ENCODE measurements at places on chromosomes 2 and 18.

- no peak for DNase-seq
These were observed 28.2 kb downstream of the SOX11 start for GRCh38 chr2:5720426-5720825.

- no peak for DNase-seq
These were observed 266.8 kb downstream of the ALPK2 start for GRCh38 chr18:58362027-58362575.

DNA sequence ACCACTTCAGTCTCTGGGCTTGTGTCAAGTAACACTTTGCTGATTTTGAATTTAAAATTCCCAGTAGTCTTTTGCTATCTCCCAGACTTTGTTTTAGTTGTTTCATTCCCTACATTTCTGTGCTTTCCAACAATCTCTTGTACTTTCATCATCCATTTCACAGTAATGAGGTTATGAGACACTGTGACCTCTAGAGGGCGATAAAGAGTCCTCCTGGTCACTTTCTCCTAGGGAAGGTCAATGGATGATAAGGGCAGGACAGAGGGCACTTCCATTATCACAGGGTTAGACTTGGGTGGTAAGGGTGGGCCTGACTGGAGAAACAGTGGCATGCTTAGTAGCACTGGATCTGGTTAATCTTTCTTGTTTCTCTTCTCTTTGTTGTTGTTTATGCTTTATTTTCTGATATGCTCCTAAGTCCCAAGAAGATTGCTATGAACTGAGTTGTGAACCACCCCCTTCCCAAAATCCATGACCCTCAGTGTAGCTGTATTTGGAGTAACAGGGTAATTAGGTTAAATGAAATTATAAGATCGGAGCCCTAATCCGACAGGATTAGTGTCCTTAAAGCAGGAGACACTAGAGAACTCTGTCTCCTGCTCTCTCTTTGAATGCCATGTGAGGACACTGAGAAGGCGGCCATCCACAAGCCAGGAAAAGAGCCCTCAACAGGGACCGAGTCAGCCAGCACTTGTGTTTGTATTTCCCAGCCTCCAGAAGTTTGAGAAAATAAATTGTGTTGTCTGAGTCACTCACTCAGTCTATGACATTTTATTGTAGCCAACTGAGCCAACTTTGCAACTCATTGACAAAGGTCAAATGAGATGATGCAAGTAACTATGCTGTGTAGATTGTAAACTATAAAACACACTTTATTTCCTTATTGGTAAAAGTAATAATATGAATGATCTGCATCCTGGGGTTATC lies 779.2 kb downstream of the CNTNAP5 start:
- peak; percentile 64 for DNase-seq

DNA sequence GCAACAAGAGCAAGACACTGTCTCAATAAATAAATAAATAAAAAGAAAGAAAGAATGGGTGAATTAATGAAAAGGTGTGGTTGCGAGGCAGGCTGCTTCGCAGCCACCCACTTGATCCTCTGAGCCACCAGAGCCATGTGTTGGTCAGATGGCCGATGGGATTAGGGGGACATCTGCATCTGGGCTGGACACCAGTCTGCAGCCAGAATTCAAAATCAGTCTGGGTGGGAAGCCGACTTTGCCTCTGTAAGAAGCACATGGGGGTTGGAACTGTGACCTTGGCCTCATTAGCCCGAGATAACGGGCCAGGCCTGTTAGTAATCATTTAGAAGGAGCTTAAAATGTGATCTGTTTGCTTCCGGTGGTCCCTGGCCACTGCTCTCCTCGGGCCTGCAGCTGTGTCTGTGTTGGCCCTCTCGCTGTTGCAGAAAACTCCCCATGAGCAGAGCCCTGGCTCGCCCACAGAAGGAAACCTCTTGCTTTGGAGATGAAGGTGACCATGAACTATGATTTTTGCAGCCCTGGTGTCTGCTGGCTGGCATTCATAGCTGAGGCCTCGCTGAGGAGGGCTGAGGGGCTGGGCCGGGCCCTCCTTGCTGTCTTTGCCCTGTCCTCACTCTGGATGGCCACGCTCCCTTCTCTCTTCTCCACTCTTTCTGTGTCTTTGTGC lies 94.4 kb downstream of the DYSF start:
- DNase-seq = no peak

- no peak for DNase-seq
These were observed 80.8 kb upstream of the L3MBTL4 start for GRCh38 chr18:6495536-6495935.

GRCh38 chr2:7891312-7891711 lies 790.5 kb upstream of the ID2 start:
- DNase-seq = peak; percentile 93

- DNase-seq = no peak
These were observed 47.2 kb downstream of the VAPA start for GRCh38 chr18:9961041-9961440.

DNA sequence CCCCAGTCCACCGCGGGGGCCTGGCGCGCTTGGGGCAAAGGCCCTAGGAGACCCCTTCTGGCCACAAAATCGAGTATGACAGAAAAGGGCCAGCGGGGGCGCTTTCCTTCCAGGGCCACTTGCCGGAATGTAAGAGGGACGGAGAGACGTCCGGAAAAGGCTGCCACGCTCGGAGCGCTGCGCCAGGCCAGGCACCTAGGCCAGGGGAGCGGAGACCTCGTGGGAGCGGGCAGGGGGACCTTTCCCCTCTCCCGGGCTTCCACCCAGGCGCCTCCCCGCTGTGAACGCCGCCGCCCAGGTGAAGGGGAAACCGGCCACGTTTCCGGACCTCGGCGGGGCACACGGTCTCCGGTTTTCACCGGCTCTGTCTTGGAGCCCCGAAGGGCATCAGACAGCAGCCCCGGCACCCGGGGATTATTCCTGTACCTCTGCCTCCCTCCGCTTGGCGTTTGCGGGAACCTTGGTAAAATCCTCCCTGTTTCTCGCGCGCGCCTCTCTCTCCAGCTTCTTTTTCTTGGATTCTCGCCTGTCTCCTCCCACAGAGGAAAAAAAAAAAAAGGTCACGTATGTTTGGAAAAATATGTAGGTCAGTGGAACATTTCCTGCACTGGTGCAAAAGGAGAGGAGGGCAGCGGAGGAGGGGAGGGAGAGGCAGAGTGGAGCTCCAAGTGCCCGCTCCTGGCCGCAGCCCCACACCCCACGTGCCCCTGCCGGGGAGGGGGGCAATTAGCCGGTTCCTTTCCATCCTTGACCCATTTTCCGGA lies 1.2 kb upstream of the NPAS2 start:
- DNase-seq = peak; percentile 30

- DNase-seq = no peak
These were observed 143.7 kb downstream of the CERS6 start for GRCh38 chr2:168599738-168600137.

DNA sequence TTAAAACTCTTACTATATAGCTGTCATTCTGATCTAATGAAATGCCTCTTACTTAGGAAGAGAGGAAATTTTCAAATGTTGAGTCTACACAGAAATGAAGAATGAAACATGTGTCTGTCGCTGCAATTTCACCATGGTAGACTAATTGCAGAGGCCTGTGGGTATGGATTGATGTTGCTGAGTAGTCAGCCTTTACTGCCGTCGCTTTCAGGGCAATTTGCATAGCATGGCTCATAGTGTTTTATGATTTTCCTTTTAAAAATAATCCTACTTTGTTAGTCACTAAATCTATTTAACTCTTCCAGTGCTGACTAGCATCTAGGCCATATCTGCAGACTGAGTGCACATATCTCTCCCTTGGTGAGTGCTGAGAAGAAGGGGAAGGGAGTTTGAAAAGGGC lies 819.2 kb downstream of the SATB2 start:
- no peak for DNase-seq

GRCh38 chr2:2850218-2850755 lies 519.2 kb upstream of the MYT1L start:
- DNase-seq = no peak

DNA sequence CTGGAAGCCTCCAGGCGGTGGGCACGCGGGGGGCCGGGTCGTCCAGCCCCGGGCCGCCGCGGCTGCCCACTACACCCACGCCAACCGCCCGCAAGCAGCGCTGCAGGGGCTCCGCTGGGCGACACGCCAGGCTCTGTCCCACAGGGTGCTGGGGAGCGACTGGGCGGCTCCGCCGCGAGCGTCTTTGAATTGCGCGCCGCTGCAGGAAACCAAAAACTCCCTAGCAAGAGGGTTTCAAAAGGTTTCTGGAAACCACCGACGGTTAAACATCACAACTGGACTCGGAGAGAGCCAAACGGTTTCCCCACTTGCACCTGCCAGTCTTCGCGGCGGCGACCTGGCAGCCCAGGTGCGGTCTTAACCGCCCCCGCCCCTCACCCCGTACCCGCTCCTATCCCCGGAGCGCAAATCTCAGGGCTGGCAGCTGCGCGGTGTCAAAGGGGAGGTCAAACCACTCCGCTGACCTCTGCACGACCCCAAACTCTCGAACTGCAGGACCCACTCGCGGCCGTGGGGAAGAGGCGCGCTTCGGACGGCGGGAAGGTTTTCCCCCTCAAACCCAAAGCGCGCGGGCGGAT lies 1.0 kb downstream of the CXCR4 start:
- DNase-seq = no peak

- no peak for DNase-seq
These were observed 26.9 kb downstream of the RMC1 start for GRCh38 chr18:23530195-23530594.

GRCh38 chr2:233288663-233289062 lies 19.0 kb upstream of the SAG start:
- DNase-seq = no peak

GRCh38 chr2:150570712-150571111 lies 83.2 kb upstream of the RND3 start:
- DNase-seq = no peak

DNA sequence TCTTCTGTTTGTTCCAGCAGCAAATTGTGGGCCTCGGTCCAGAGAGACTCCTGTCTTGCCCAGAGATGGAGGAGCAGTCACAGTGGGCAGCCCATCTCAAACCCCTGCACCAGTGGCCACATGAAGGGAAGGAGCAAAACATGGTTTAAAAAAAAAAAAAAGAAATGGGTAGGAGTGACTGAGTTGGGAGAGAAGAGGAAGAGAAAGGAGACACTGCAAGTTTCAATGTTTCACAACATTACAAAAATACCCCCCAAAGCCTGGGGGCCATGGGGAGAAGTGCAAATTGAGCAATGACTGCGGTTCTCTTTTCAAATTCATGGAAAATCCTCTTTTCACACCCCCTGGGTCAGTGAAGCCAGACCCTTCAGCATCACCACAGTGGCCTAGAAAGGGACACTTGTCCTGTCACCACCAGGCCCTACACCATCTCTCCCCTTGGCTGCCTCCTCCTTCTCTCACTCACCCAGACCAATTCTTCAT lies 117.1 kb downstream of the ZFP36L2 start:
- DNase-seq = no peak

DNA sequence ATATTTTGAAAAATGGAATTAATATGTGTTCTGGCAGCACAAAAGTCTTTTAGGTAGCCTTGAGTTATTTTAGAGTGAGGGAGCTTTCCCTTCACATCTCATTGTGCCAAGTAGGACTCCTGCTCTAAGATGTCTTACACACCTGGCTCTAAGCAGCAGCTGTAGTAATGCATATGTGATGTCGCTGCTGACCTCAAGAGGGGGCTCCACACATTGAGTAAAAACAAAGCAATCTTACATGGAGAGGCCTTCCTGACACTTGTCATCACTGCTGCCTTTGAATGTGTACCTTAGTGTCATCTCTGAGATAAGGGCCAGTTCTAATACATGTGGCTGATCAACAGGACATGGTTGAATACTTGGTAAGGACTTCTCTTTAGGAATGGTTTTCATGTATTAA lies 75.8 kb downstream of the ACTR3 start:
- peak; percentile 54 for DNase-seq

- DNase-seq = no peak
These were observed 30.8 kb downstream of the ZNF892 start for GRCh38 chr2:95238131-95238530.

DNA sequence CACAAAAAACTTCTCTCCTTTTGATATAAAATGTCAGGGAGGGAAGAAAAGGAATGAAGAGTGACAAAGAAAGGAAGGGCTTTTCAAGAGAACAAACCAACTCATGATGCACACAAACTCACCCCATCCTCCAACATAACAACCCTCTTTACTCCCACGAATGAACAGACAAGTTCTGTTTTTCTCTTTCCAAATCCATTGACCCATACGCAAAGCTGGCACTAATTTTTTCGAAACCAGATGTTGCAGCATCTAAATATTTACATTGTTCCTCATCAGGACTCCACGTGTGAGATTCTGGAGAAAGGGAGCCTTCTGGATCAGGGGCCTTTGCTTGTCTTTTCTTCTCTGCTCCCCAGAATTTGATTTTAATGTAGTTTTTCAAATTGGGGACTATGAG lies 143.3 kb upstream of the BCL2L11 start:
- DNase-seq = no peak

DNA sequence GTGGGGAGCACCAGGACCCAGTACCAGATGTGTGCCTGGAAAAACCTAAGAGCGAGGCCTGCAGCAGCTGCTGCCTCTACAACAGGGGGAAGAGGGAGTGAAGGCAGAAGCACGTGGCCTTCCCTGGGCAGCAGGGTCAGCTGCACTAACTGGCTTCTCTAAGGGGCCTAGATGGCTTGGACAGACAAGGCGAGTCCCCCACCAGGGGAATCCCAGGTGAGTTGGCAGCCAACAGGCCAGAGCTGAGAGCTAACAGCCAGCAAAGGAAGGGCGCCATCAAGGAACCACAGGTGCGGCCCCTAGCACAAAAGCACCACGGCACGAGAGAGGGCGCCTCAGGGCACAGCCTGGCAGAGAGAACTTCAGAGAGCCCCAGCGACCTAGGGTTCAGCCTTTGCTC lies 19.8 kb upstream of the MAL start:
- no peak for DNase-seq

DNA sequence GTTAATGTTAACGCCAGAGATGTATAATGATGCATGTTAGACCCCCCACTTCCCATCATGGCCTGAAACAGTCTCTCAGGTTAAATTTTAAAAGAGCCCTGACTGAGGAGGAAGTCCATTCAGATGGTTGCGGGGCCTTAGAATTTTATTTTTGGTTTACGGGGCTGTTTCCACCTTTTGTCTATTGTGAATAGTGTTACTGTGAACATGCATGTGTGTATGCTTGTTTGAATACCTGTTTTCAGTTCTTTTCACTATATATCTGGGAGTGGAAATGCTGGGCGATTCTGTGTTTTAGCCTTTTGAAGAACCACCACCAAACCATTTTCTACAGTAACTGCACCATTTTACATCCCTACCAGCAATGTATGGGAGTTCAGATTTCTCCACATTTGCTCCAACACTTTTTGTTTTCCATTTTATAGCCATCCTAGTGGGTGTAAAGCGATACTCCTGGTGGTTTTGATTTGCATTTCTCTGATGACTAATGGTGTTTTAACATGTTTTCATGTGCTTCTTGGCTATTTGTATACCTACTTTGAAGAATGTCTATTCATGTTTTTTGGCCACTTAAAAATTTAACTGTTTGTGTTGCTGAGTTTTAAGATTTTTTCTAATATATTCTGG lies 133.0 kb downstream of the MYO3B start:
- DNase-seq = no peak

All from NT2/D1 (cell line).